ENCODE measurements at places on chromosomes 16 and 17.

GRCh38 chr17:75240394-75241142, 20.8 kb downstream of the GGA3 start:
- peak; percentile 70 for DNase-seq

DNA sequence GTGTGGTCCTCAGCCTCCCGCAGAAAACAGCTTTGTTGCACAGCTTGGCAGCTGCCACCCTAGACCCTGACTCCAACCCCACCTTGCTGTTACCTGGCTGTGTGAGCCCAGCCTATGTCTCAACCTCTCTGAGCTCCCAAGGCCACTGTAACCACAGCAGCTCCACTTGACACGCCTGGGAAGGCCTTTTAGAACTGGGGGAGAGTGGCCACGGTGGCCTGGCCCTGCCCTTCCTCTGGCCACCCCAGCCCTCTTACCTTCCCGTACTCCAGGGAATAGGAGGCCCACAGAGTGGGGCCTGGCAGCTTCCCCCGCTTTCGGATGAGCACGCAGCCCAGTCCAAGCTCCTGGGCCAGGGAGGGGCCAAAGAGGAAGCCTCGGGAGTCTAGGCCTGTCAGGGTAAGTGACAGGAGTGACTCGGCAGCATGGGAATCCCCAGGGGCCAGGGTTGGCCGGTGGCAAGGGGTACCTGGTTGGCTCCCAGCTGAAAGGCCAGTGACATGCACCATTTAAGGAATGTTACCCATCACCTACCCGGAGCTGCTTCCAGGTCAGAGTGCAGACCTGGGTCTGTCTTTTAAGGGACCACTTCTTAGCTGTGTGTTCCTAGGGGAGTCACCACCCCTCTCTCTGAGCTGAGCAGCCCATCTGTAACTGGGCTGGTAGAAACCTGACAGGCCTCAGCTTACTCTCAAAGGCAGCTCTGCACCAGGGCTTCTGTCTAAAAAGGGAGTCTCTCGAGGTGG, 1.4 kb downstream of the APRT start:
- DNase-seq: peak; percentile 57

DNA sequence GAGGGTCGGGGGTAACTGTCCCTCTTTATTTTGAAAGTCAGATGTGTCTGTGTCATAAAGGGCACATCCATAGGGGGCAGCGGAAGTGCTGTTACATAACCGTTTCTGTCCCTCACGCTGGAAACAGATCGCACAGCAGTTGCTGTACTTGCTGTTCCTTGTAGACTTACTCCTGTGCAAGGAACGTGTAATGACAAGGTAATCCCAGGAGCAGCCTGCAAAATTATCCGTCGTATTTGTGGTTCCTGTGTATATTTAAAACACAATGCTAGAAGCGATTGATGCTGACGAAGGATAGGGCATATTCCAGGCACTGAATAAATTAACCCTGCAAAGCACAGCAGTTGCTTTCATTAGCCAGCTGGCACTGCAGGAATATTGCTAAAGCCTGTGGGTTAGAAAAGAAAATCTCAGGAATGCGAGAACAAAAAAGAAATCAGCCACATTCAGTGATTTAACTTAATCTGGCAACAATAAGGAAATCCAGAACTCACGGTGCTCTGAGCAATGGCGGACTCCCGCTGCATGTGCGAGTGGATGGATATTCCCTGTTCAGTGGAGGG, 76.2 kb downstream of the SPECC1 start:
- no peak for DNase-seq

- no peak for DNase-seq
Observed at GRCh38 chr17:16950488-16950887, 21.4 kb downstream of the TNFRSF13B start.

DNA sequence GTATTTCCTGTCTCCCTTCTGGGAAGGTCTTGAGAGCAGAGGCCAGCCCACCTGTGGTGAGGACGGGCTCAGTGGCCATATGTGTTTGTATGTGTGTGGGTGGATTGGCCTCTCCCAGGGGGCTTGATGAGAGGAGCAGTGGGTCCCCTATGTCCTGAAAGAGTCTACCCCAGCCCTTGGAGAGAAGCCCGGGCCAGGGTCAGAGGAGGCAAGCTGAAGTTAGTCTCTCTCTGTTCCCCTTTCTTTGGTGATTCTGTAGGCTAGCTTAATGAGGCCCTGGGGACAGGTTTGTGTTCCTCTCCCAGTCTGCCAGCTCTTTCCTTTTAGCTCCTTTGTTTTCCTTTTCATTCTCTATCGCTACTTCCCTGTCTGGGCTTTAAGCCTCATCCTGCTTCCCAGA, 23.8 kb upstream of the NFATC3 start:
- DNase-seq: no peak

DNA sequence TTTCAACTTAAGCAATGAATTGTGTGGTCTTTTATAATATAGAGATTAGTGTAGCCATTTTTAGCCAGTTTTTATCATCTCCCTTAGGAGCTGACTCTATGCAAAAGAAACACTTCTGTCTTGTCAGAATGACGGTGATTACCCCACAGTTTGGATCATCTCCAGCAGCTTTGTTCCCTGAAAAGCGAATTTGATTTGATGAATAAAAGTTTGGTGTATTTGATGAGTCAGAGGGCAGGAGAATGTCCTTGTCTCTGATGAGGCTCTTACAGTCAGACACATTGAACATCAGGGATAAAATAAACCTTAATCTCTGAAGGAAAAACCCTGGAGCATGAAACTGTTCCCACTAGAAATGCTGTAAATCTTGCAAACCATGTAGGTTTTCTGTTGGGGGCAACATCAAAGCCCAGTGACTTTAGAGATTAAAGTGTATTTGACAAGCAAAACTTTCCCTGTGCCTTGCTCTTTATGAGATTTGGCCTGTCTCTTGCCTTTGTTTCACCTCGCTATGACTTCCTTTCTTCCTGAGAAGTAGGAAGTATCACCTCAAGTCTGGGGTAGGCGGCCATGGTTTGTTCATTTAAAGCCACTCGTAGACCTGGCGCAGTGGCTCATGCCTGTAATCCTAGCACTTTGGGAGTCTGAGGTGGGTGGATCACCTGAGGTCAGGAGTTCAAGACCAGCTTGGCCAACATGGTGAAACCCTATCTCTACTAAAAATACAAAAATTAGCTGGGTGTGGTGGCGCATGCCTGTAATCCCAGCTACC, 209.3 kb downstream of the FTO start:
- no peak for DNase-seq

GRCh38 chr17:66533572-66533971, 231.2 kb downstream of the PRKCA start:
- DNase-seq: no peak

GRCh38 chr16:86227801-86228200, 282.5 kb upstream of the FOXF1 start:
- no peak for DNase-seq

- no peak for DNase-seq
Observed at GRCh38 chr17:70136131-70136530, 33.2 kb upstream of the KCNJ2 start.

DNA sequence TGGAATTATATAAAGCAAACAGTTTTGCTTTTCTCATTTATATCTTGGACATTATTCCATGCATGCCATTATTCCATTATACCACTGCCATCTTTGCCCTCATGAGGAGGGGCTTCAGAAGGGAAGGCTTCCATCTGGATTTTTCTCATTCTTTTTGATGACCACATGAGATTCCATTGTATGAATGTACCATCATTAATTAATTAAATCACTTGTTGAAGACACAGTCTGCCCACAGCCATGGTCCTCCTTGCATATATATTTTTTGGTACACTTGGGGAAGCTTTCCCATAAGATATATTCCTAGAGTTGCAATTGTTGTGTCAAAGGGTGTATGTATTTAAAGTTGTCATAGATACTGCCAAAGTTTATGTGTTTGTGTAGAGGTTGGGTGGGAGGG, 7.1 kb downstream of the ARL4D start:
- no peak for DNase-seq

GRCh38 chr17:77445760-77446532, 305.2 kb downstream of the SEC14L1 start:
- no peak for DNase-seq

DNA sequence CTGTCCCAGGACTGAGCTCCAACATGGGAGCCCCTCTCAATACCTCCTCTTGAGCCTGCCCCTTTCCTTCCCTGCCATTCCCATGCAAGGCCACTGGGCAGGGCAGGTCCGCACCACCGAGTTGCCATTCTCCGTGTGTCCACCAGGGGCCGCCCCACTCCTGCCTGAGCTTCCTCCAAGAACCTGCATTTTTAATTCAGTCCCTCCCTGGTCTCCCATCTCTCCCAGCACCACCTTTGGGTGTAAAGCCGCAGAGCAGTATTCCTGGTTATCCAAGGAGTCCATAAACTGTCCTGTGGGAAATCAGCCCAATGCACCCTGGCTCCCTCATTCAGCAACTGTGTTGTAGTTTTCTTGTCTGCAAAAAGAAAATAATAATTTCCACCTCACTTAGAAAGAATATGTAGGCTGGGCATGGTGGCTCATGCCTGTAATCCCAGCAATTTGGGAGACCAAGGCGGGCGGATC, 15.9 kb upstream of the ANKRD40CL start:
- peak; percentile 90 for DNase-seq

- DNase-seq: no peak
Observed at GRCh38 chr17:28926786-28927185, 23.9 kb upstream of the DHRS13 start.

- DNase-seq: no peak
Observed at GRCh38 chr17:37761059-37761458, 16.2 kb upstream of the HNF1B start.

GRCh38 chr16:77276661-77277060, 77.5 kb downstream of the SYCE1L start:
- no peak for DNase-seq

GRCh38 chr16:11716336-11716735, 26.3 kb downstream of the TXNDC11 start:
- no peak for DNase-seq

GRCh38 chr17:2844416-2844815, 48.2 kb downstream of the RAP1GAP2 start:
- DNase-seq: peak; percentile 87

DNA sequence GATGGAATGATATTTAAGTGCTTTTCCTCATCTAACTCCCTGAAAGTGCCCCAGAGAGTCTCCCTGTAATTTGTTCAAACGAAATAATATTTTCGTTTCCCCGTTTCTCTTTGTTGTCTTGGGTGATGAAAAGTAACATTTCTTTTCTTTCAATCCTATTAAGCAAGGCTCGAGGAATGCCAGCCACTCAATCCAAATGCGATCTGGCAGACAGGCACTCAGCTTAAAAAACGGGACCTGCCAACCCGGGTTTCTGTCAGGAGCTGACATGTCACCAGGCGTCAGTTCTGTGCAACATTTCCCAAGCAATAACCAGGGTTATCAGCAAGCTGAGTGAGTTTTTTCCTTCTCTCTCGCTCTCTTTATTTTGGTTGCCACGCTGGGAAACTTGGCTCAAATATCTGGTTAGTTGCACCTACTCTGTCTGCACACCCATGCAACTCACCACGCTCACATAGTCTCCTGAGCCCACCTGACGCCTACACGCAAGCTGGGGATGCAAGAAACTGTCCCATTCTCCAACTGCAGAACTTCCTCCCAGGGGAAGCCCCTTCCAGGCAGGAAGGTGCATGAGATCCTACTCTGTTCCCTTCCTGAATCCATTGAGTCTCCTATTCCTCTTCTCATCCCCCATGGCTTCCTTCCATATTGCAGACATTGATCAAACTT, 208.2 kb downstream of the C16orf78 start:
- no peak for DNase-seq

GRCh38 chr17:7408252-7408727, 645 bp downstream of the NLGN2 start:
- no peak for DNase-seq

DNA sequence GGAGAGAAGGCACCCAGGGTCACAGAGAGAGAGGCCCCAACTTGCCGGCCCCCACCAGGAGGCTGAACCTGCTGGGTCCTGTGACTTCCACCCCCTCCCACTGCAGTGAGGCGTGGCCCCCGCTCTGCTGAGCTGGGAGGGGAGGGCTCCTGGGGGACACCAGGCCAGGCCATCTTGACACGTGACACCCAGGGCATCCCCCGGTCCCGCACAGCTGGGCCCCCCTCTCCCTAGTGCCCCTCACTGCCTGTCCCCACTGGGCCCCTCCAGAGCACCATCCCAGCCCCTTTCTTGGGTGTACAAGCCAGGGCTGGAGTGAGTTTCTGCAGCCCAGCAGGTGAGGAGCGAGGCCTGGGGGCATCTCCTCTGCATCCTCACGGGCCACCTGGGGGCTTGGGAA, 12.4 kb downstream of the UBALD1 start:
- DNase-seq: no peak

- DNase-seq: peak; percentile 82
Observed at GRCh38 chr17:50949989-50950877, 84.1 kb upstream of the TOB1 start.

GRCh38 chr17:59074494-59074893, 32.2 kb downstream of the TRIM37 start:
- no peak for DNase-seq

GRCh38 chr17:57870283-57870635, 20.4 kb upstream of the MRPS23 start:
- no peak for DNase-seq

- DNase-seq: peak; percentile 71
Observed at GRCh38 chr16:85395207-85395912, 217.8 kb upstream of the GSE1 start.

DNA sequence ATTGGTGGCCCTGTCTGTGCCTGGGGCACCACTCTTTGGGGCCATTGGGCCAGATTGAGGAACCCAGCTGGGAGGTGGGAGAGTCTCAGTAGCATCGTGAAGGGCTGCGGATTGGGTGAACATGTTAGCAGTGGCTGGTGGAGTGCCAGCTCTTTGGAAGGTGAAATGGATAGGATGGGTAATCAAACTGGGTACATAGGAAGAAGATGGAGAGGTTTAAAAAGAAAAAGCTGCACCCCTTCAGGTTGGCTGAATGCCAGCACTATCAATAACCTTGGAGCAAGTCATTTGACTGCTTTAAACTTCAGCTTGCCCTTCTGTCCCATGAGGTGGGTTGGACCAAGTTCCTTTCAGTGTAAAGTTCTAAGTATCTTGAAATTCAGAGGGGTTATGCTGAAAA, 95.0 kb downstream of the RPTOR start:
- DNase-seq: no peak

- no peak for DNase-seq
Observed at GRCh38 chr16:17166095-17166494, 304.7 kb downstream of the XYLT1 start.

DNA sequence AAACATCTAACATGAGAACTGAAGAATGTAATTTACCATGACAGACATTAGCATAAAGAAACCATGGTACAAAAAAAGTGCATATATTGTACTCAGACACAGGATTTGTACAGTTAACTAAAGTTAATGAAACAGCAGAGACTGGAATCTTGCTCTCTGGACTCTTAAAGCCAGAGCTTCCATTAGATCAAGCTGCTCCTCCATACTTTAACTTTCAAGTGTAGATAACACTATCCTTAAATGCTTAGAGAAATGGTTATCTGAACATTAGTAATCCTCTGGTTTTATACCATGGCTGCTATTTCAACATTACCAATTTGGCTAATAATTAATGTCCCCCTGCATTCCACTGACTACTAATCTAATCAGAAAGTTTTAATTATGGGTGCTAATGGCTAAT, 3.1 kb downstream of the NUDT21 start:
- no peak for DNase-seq

GRCh38 chr16:49487746-49488145, 114.1 kb downstream of the C16orf78 start:
- DNase-seq: no peak

GRCh38 chr17:79681628-79682261, 49.0 kb upstream of the ENPP7 start:
- no peak for DNase-seq

Measured in DMS53 (cell line).